ENCODE measurements at places on chromosomes 7 and 10. TPM values are rescaled to one million over a fixed set of nuclear protein-coding genes. Genes with fewer than 3 reads are reported as not detected.

Gene FAS
- 47.5 TPM for total RNA-seq

Gene ZNF37A
- 15.5 TPM for total RNA-seq

Gene ZNF722
- not detected for total RNA-seq

Gene PKD2L1
- total RNA-seq = not detected

Gene ASCC1
- 27.3 TPM for total RNA-seq

Gene CYP2C19
- total RNA-seq = not detected

Gene FAM171A1
- total RNA-seq = 19.7 TPM

Gene SP4
- 4.8 TPM for total RNA-seq

Gene OPN1SW
- total RNA-seq = not detected

Gene OR2A1
- 0.07 TPM for total RNA-seq

Gene AGR3
- total RNA-seq = not detected

Gene STRIP2
- total RNA-seq = 2.2 TPM

Gene RARRES2
- total RNA-seq = 1.7 TPM

Gene PPP1R17
- not detected for total RNA-seq

Gene CTAGE4
- total RNA-seq = 0.36 TPM

Gene IDI2
- not detected for total RNA-seq

Gene HABP2
- total RNA-seq = not detected

Gene CEP55
- total RNA-seq = 5.5 TPM

Gene TRPV6
- total RNA-seq = not detected

Gene H2BK1
- not detected for total RNA-seq
